Liver (tissue), 10 donors: ENCODE measurements at places on chromosomes 1 and 21. TPM values are rescaled to one million over a fixed set of nuclear protein-coding genes. Genes with fewer than 3 reads are reported as not detected.

Gene LDLRAD1
- polyA plus RNA-seq = not detected

Gene CAMK2N1
- 15.1 TPM for polyA plus RNA-seq

Gene DYNLT5
- 0.55 TPM for polyA plus RNA-seq

Gene ANGPTL7
- polyA plus RNA-seq = 0.06 TPM

Gene LIN28A
- polyA plus RNA-seq = not detected

Gene SELENBP1
- 141 TPM for polyA plus RNA-seq

Gene KCND3
- 4.5 TPM for polyA plus RNA-seq

Gene LHX8
- not detected for polyA plus RNA-seq

Gene SELL
- 2.4 TPM for polyA plus RNA-seq

Gene RNF207
- polyA plus RNA-seq = 4.0 TPM

Gene SLC27A3
- 47.4 TPM for polyA plus RNA-seq

Gene ATP6V1G3
- not detected for polyA plus RNA-seq

Gene RGS8
- polyA plus RNA-seq = not detected

Gene UBL4B
- not detected for polyA plus RNA-seq

Gene DDR2
- polyA plus RNA-seq = 1.5 TPM

Gene BSND
- polyA plus RNA-seq = not detected

Gene LRRC41
- 25.0 TPM for polyA plus RNA-seq

Gene CA6
- not detected for polyA plus RNA-seq

Gene RPE65
- polyA plus RNA-seq = not detected

Gene CD5L
- polyA plus RNA-seq = 56.7 TPM

Gene RGS1
- polyA plus RNA-seq = 6.6 TPM

Gene MAP3K21
- polyA plus RNA-seq = 1.6 TPM

Gene LRRIQ3
- polyA plus RNA-seq = 0.37 TPM

Gene NEGR1
- polyA plus RNA-seq = 0.12 TPM

Gene NCF2
- 3.4 TPM for polyA plus RNA-seq

Gene STUM
- 0.06 TPM for polyA plus RNA-seq

Gene CFHR5
- polyA plus RNA-seq = 110 TPM

Gene SLC25A33
- polyA plus RNA-seq = 9.0 TPM

Gene GPR52
- not detected for polyA plus RNA-seq

Gene MKNK1
- 17.3 TPM for polyA plus RNA-seq

Gene HES3
- not detected for polyA plus RNA-seq

Gene LCE3E
- not detected for polyA plus RNA-seq

Gene CRYAA
- 1.9 TPM for polyA plus RNA-seq

Gene SIPA1L2
- polyA plus RNA-seq = 5.4 TPM

Gene IL19
- polyA plus RNA-seq = not detected

Gene IER5
- 1.9 TPM for polyA plus RNA-seq

Gene TMCO4
- 4.0 TPM for polyA plus RNA-seq

Gene ACTRT2
- not detected for polyA plus RNA-seq

Gene RHD
- polyA plus RNA-seq = 0.31 TPM

Gene KRTAP19-3
- not detected for polyA plus RNA-seq

Gene GPR3
- polyA plus RNA-seq = 0.30 TPM

Gene LCE2B
- not detected for polyA plus RNA-seq

Gene CELA3B
- not detected for polyA plus RNA-seq

Gene TRAPPC10
- polyA plus RNA-seq = 4.9 TPM

Gene SPATA46
- 0.06 TPM for polyA plus RNA-seq

Gene CGN
- 19.3 TPM for polyA plus RNA-seq
